ENCODE measurements at places on chromosomes 2 and 18.

DNA sequence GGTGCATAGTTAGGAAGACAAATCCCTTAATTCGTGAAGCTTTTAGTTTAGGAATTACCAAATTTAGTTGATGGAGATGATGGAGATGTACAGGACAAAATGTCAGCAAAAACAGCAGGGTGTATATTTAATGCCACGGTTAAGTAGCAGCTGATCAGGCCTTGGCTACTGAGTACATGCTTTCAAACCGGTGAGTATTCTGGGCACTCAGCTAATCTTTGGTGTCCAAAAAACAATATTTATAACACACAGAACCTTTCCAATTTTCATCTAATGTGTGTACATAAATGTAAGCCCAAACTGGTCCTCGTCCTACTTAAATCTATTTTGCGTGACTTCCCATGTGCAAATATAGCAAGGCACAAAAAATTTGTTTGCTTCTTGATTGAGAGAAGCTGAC, 703.4 kb upstream of the LINC00305 start:
- DNase-seq = no peak

DNA sequence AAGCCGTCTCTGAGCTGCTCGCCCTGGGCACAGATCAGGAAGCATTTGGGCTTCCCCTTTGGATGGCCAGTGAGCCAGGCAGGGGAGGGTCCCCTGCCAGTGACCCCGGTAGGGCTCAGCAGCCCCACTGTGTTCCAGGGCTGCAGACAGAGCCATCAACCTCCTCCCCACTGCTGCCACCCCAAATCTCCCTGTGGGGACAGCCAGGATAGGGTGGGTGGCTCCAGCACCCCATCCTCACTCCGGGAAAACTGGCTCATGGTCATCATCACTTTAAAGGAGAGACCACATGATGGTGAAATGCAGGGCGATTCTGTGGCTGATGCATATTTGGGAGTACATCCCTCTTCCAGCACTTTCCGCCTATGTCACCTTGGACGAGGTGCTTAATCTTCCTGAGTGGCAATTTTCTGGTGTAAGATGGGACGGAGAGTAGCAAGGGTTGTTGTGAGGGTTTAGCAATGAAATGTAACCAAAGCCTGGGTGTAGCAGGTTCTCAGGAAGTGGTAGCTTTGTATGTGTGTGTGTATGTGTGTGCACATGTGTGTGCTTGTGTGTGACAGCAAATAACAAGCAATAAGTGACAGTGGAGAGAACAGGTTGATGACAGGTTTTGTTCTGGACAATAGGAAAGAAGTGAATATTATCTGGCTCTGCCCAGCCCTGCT, 61.8 kb downstream of the ACAA2 start:
- no peak for DNase-seq

- no peak for DNase-seq
Measured at GRCh38 chr18:59094569-59094968, 45.1 kb upstream of the SEC11C start.

- DNase-seq = no peak
Measured at GRCh38 chr2:17069564-17069963, 403.9 kb upstream of the CYRIA start.

DNA sequence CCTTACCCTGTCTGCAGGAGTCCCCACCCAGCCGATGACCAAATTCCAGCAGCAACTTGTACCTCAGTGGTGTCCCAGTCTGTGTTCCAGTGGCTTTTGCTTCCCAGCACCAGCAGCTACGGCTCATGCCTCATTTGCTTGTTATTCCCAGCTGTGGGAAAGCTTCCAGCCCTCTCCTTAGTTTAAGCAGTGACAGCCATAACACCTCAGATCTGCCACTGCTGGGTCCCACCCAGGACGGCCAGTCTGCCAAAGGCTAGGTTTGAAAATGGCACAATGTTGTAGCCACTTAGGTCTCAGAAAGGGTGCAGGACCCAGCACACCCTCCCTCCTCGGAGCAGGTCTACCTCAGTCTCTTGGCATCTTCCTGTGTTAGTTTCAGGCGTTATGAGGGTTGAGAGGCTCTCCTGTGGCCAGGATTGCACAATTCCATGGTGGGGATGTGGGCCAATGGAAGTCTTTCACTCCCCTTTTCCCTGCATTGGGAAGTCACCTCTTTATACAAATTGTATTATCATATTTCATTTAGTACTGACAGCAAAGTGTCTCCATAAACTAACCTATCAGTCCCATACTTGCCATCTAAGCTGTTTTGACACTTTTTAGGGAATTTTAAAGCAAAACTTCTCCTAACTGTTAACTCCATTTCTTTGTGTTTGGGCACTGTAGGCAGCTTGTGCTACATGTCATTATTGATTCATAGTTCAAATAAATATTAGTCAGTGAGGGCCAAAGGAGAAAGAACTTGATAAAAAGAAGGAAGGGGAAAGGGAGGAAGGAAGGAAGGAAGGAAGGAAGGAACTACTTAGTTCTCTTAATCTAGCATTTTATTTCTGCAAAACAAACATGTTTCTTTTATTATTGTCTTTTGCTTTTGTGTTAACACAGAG, 62.9 kb upstream of the FAM110C start:
- no peak for DNase-seq

DNA sequence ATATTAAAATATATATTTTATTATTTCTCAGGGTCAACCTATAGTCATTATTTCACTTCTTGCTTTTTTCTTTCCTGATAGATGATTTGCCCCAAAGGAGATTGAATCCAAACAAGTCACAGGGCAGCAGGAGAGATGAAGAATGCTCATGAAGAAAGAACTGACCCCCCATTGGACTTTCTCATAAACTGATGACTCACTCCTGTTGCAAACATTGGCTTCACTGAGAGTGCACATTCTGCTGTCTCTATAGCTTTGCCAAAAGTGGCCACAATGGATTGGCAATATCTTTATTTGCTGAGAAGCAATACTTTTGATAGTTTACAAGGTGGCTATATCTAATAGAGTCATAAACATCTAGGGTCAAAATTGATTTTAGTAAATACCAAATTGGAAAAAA, 55.9 kb upstream of the ZNF385B start:
- no peak for DNase-seq

DNA sequence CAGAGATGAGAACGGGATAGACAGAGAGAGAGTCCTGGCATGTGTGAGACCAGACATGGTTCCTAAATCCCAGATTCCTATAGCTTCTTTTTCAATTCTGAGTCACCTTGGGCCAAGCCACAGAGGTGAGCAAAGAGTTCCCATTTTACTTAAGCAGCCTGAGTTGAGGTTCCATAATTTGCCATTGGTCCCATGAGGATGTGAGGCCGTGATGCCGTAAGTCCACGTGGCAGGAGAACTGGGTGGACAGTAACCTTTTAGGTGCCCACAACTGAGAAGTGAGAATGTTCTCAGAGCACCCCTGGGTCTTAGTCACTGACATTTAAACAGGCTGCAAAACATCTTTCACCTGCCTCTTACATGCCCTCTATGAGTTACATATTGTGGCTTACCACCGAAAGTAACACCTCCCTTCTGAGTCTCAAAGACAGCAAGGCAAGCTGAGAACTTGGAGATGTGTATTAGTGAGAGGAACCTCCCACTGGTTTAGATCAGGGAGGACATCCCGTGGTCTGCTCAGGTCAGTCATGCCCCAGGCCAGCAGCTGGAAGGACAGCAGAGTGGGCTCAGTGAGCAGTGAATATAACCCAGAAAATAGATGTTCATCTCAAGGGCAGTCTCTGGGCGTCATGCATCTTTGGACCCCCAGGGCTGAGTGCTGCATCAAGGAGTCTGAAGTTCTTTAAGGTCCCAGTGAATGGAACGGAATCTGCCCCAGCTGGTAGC, 127.9 kb upstream of the LGALSL start:
- no peak for DNase-seq

GRCh38 chr2:119463136-119463535, 31.5 kb downstream of the TMEM37 start:
- no peak for DNase-seq

- DNase-seq = no peak
Measured at GRCh38 chr2:196142825-196143224, 28.6 kb downstream of the STK17B start.

DNA sequence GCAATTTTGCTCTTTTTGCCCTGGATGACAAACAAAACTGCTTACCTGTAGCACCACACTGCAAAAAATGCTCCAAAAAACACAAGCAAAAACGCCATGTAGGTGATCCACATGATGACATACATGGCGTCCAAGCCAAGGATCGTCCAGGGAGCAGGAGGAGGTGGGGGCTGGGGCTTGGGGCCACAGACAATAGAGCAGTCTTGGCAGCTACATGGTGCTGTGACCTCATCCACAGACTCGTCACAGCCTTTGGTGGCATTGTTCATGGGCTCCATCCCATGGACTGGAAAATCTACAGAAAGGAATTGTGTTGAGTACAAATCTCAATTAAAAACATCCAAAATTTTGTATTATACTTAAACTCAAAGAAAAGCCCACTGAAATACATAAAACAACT, 26.1 kb downstream of the NPC1 start:
- no peak for DNase-seq

DNA sequence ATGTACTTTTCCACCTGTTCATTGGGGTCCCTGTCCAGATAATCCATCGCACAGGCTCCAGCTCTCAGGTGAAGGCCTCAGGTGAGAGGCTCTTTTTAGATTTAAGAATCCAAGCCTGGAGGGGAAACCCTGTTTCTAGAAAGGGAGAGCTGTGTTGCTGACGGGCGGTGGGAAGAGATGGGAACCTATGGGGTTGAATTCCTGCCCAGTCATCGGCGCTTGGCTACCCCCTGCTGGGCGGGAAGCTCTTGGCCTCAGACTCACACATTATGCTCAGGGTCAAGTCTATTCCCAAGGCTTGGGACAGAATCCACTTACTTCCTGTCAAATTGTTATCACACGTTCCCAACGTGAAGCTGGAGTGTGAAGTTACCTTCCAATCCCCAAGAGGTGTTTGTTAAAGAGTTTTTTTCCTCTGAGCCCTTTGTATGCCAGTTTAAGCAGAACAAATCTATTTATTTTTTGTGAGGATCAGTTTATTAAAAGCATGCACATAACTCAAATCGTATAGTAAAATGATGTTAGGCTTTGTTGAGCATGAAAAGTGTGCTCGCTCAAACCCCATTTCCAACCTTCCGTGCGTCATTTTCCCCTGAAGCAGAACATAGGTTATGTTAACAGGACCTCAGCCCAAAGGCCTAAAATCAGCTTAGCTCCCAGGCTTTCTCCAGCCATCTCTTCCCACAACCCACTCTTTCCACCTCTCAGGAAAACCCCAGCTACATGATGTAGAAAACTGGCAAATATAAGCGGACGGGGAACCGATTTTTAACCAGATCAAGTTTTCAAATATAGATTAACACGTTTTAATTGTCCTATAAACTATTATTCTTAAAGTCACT, 181.7 kb upstream of the ETAA1 start:
- DNase-seq = peak; percentile 33

Data from left colon (tissue), 2 donors.